ENCODE measurements at places on chromosomes 12 and 14.

GRCh38 chr14:66444271-66444927 is 41.8 kb upstream of the CCDC196 start:
- no peak for DNase-seq

DNA sequence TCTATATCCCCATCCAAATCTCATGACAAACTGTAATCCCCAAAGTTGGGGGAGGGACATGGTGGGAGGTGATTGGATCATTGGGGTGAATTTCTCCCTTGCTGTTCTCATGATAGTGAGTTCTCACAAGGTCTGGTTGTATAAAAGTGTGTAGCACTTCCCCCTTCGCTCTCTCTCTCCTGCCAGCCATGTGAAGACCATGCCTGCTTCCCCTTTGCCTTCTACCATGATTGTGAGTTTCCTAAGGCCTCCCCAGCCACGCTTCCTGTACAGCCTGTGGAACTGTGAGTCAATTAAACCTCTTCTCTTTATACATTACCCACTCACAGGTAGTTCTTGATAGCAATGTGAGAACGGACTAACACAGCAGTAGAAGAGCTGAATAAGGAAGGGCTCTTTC is 62.6 kb upstream of the VASH1 start:
- no peak for DNase-seq

DNA sequence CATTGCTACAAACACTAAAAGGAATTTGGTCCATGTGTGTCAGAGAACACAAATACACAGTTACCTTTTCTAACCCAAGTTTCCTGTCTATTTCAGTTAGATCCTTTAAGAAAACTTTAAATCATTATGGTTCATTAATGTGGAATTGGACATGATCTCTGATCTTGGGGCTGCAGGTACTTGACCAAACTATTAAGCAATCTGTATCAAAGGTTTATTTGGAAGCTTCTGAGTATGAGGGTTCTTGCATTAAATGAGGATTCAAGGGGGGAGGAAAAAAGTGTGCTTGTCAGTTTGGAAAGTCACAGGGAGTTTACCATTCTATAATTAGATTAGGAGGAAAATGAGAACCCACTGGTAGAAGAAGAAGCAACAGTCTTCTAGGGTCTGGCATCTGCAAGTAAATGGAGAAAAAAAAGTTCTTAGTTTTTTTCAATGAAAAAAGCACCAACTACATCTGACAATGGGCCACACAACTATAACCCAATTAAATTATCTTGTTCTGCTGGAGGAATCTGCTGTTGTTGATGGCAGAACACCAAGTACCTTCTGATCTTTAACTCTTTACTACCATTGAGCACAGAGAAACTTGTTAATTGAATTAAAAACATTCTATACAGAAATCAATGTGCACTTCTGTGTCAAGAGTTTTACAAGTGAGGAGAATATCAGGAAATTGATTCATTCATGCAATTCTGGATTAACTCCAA is 17.5 kb downstream of the GTSF1 start:
- no peak for DNase-seq

GRCh38 chr12:45670346-45671065 is 59.0 kb upstream of the ARID2 start:
- DNase-seq: no peak

DNA sequence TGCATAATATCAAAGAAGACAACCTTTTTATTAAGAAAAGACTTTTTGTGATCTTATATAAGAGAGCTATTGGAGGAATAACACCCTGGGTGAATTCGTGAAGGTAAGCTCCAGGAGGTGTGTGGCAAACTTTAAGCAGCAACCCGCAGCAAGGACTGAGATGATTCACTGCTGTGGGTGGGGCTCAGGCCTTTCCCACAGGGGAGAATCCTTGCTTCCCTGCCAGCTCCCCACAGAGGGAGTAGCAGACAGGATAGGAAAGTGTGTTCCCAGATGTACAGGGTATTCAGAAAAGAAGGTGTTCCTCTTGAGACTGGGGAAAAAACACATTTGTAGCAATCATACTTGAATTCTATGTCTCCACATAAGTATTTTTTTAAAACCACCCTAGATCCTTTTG is 9.2 kb downstream of the NDUFA12 start:
- no peak for DNase-seq

All from stimulated activated CD4-positive, alpha-beta T cell treated with anti-CD3 and anti-CD28 coated beads, TNF-alpha, amount 100 ng/mL, for 48 hours (primary cell).